Kidney (tissue), 22 donors: ENCODE measurements at places on chromosomes 3 and 15. TPM values are rescaled to one million over a fixed set of nuclear protein-coding genes. Genes with fewer than 3 reads are reported as not detected.

The PLA2G4B gene
- 8.3 TPM for total RNA-seq

- DNase-seq = no peak
Measured at GRCh38 chr3:54067055-54067698, 55.2 kb upstream of the CACNA2D3 start.

- DNase-seq = no peak
Measured at GRCh38 chr3:170738766-170739165, 131.2 kb downstream of the RPL22L1 start.

GRCh38 chr15:64901914-64902313 lies 9.8 kb upstream of the ANKDD1A start:
- DNase-seq = no peak

The IL16 gene
- total RNA-seq = 19.9 TPM

The APOD gene
- 24.4 TPM for total RNA-seq

- DNase-seq = no peak
Measured at GRCh38 chr3:138219255-138219654, 32.2 kb downstream of the ARMC8 start.

- DNase-seq = no peak
Measured at GRCh38 chr3:167851749-167852148, 116.2 kb downstream of the SERPINI1 start.

DNA sequence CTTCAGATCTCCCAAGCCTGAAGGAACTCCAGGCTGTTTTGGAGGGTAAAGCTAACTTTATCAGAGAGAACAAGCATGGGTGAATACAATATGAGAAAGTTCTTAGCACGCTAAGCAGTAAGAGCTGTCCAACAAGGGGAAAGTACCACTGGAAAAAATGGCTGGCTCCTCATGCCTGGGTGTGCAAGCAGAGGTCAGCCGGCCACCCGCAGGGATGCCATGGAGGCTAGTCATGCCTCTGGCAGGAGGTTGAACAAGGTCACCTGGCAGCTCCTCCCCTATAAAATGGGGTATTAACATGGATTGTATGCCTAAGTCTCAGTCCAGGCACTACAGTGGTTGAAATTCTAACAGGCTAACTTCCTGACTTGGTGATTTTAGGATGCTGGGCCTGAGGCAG lies 75.4 kb upstream of the SLC6A1 start:
- DNase-seq = no peak

The IL17RE gene
- total RNA-seq = 8.5 TPM

DNA sequence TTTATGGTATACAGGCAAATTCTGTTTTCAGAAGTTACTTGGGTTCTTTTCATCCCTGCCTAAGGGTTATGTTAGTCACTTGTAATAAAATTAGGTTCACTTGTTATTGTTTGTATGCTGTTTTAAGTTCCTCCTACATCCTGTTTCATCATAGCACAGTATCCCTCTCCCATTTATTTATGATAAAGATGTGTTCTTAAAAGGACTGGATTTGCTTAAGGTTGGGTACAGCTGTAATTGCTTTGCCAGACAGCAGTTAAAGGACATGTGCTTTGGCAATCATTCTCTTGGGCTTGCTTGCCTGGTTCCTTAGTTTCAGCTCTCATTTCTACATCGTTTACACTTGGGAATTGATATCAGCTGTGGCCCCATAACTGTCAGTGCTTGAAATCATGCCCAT lies 11.7 kb downstream of the ATP2C1 start:
- peak; percentile 16 for DNase-seq

The SV2B gene
- 3.9 TPM for total RNA-seq

The CCR2 gene
- 8.1 TPM for total RNA-seq

DNA sequence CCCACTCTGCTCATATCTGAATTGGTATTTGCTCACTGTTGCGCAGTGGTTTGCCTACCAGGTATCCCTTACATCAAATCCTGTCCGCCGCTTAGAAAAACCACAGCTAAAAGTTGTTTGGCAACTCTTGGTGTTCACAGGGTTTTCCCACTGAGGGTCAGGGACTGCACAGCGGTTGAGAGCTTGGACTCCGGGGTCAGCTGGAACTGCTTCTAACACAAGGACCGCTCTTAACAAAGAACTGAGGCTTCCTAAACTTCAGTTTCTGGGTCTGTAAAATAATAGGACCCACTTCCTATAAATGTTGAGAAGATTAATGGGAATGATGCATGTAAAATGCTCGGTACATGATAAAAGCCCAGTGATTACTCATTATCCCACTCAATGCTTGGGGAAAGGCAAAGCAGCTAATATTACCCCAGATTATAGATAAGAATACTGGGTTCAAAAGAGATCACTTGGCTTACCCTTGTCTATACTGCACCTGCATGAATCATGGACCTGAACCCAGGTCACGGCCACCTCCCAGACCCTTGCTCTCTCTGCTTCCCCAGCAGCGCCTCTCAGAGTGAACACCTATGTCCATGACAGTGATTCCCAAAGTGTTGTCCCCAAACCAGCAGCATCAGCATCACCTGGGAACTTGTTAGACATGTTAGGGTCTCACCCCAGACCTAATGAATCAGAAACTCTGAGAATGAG lies 36.1 kb downstream of the LIPC start:
- DNase-seq = no peak
